Stimulated activated CD4-positive, alpha-beta T cell treated with anti-CD3 and anti-CD28 coated beads, Interleukin-15, amount 100 ng/mL, for 1 hour (primary cell): ENCODE measurements at places on chromosomes 12 and 14.

- no peak for DNase-seq
Observed at GRCh38 chr12:20213723-20214625, 154.4 kb upstream of the PDE3A start.

GRCh38 chr12:13465635-13466034, 269.1 kb downstream of the EMP1 start:
- DNase-seq = no peak

- DNase-seq = no peak
Observed at GRCh38 chr12:19454837-19455236, 15.5 kb downstream of the AEBP2 start.

DNA sequence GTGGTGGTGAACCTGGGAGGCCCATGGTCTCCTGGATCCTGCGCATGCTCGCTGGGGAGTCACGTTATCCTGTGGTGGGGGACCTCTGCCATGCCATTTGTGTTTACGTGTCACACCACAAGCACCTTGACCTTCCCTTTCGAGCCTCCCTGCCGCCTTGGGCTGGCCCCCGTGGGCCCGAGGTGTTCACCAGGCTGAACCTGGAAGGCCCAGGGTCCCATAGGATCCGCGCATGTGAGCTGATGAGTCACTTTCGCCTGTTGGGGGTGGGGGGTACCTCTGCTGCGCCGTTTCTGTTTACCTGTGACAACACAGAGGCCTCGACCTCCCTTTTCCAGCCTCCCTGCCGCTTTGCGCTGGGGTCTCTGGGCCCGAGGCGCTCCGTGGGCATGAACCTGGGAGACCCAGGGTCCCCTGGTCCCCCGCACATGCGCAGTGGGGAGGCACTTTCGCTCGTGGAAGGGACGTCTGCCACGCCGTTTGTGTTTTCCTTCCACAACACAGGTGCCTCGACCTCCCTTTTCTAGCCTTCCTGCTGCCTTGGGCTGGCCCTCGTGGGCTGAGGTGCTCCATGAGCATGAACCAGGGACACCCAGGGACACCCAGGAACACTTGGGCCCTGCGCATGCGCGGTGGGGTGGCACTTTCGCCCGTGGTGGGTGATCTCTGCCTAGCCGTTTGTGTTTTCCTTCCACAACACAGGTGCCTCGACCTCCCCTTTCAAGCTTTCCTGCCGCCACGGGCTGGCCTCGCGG, 334.1 kb downstream of the ALG10 start:
- no peak for DNase-seq

DNA sequence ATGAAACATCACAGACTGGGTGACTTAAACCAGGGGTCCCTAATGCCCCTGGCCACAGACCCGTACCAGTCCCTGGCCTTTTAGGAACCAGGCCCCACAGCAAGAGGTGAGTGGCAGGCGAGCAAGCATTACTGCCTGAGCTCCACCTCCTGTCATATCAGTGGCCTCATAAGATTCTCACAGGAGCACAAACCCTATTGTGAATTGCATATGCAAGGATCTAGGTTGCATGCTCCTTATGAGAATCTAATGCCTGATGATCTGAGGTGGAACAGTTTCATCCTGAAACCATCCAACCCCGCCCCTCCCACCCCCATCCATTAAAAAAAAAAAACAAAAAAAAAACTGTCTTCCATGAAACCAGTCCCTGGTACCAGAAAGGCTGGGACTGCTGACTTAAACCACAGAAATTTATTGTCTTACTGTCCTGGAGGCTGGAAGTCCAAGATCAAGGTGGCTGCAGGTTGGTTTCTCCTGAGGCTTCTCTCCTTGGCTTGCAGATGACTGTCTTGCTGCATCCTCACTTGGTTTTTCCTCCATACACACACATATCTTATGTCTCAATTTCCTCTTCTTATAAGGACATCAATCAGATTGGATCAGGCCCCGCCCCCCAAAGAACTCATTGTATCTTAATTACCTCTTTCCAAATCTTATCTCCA, 235.9 kb downstream of the CHST11 start:
- DNase-seq = no peak

GRCh38 chr14:78164226-78164853, 5.8 kb upstream of the NRXN3 start:
- no peak for DNase-seq

GRCh38 chr12:71536279-71536938, 96.8 kb downstream of the LGR5 start:
- DNase-seq = no peak
